Activated CD4-positive, alpha-beta T cell treated with anti-CD3 and anti-CD28 coated beads, Interleukin-2, amount 50 U/mL, for 48 hours (primary cell): ENCODE measurements at places on chromosomes 11 and 22.

- DNase-seq, result no peak
Observed at GRCh38 chr11:46987183-46987582, 50.6 kb downstream of the CSTPP1 start.

GRCh38 chr22:44620129-44620840, 81.7 kb upstream of the PRR5 start:
- peak; percentile 72 for DNase-seq

GRCh38 chr22:40477683-40478337, 107.4 kb downstream of the SGSM3 start:
- no peak for DNase-seq

DNA sequence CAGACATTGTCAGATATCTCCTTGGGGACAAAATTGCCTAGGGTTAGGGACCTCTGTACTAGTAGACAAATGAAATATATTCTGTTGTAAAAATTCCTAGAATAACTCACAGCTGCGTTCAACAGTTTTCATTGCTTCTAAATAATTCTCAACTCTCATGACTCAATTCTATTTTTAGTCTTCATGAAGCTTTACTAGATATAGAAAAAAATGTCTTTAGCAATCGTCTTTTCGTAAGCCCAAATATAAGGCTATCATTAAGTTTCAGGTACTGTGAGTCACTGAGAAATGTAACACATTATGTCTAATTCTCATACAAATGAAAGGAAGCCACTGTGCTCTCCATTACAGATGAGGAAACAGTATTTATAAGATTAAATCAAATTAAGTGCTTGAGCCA, 6.4 kb downstream of the MMP12 start:
- DNase-seq, result no peak

DNA sequence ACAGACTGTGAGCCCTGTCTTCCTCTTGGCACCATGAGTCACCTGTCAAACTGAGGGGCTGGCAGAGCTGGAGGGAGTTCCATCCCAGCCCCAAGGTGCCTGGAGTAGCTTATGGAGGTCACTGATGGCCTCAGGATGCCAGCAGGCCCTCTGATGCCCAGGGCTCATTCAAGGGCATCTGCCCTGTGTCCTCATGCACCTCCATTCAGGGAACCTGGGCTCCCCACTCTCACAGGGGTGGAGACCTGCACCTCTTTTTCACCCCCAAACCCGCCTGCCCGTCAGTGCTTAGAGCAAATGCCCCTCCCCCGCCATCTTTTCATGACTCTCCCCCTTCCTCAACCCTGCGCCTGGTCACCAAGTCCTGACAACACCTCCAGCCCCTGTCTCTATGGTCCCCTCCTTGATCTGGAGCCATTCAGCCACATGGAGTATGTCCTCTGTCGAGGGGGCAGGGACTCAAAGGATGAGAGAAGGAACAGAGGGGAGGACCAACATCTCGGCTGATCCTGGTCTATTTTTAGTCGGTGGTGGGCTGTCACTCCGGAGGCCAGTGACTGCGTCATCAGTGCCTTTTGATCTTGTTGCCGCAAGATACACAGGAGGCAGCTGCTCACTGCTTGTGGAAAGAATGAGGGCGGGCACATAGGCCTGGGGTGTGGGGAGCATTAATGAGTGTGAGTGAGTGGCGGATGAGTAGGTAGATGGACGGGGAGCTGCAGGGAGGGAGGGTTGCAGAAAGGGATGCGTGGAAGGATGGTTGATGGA, 72.2 kb downstream of the CDKN1C start:
- no peak for DNase-seq

GRCh38 chr11:101880222-101880621, 34.6 kb upstream of the CEP126 start:
- DNase-seq, result no peak

DNA sequence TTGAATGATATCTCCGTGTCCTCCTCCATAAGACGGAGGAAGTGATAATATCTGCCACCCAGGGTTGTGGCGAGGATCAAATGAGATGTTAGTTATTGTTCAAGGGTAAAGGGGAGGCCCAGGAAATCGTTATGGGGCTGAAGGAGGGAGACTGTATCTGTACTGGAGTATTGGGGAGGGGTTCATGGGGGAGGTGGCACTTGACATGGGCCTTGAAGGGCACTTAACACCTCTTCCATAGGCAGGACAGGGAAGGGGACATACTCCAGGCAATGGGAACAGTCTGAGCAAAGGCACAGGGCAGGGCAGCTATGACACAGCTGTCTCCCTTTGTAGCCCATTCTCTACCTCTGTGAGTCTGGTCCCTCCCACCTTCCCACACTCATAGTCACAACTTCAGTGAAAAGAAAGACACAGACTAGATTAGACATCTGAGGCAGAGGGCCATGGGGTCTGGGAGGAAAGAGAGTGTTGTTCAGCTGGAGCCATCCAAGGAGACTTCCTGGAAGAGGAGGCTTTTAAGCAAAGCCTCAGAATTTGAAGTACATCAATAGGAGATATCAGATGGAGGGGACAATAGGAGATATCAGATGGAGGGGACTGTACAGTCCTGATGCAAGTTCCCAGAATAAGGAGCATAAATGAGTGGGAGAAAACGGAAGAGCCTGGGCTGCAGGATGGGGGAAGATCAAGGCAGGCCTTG, 15.8 kb upstream of the DGKZ start:
- DNase-seq, result peak; percentile 36

- no peak for DNase-seq
Observed at GRCh38 chr11:45017329-45017728, 66.6 kb upstream of the TP53I11 start.
